ENCODE measurements at places on chromosomes 5 and 9.

- DNase-seq: no peak
These were observed 50.3 kb downstream of the SAR1B start for GRCh38 chr5:134582281-134582680.

DNA sequence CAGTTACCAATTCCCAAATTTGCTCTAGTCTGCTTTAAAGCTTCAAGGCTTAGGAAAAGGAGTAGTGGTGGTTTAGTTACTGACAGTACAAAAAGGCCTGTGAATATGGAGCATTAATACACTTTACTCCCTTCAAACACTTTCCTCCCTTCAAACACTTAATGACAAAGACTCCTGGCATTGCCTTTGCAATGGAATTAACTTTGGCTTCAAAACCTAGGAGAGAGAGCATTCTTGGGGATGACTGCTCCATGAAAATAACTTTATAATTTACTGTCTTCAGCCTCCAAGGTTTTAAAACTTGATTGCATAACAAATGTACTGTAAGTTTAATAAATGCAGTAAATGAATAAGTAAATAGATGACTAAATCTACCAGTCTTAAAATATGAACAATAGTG, 185.6 kb downstream of the TRPM3 start:
- no peak for DNase-seq

- DNase-seq: no peak
These were observed 24.5 kb downstream of the PCSK5 start for GRCh38 chr9:75914883-75915452.

DNA sequence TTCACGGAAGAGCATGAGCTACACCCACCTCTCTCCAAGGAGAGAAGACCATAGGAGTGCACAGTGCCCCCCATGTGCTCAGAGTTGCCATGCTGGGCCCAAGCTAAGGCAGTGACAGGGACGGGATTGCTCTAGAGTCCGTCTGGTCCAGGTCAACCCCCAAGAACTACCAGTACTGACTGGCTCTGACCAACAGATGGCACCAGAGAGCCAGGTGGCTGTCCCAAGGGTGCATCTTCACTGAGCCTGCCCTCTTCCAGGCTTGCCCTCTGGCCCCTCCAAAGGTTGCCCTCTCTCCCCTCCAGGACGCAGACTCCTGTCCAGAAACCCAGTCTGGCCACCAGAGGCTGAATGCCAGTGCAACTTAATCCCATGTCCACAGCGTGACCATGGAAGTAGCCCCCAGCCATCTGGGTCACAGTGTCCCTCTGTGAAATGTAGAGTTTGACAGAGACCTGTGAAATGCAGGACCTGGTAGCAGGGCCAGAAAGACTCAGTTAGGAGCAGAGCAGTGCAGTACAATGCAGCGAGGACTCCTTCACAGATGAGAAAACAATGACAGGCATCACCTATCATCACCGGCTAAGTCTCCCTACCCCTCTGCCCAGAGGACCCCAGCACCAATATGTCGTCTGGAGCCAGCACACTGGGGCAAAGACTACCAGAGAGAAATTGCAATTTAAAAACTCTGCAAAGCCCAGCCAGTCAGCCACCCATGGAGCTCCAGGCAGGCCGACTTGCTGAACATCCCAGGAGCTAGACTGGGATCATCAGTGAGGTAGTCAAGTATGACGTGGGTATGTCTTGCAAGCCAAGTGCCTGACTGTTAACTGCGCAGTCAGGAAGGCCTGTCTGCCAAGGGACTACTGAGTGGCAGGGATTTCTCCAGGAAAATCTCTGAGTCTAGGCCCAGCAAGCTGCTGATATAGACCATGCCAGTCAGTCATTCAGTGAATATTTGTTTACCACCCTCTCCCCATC, 7.7 kb upstream of the SKP1 start:
- DNase-seq: peak; percentile 69

DNA sequence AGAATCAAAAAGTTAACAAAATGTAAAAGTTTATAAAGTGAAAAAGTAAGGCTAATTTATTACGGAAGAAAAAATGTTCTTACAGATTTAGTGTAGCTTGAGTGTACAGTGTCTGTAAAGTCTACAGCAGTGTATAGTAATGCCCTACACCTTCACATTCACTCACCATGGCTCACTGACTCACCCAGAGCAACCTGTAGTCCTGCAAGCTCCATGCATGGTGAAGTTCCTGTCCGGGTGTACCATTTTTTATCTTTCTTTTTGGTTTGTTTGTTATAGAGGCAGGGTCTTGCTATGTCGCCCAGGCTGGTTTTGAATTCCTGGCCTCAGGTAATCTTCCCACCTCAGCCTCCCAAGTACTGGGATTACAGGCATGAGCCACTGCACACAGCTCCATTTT, 93.6 kb downstream of the MED27 start:
- no peak for DNase-seq

DNA sequence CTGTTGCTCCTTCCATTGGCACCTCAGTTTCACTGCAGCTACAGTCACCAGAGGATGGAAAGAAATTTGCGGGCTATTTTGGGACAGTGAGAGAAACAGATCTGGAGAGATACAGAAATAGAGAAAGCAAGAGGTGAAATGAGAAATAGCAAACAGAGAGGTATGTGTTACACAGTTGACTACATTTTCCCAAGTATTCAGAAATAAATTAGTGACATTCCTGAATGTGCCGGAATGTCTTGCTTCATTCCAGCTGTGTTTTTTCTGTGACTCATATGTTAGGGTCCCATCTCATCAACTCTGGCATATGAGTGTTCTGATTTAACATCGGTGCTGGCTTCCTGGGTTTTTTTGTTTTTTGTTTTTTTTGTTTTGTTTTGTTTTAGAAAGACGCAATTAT, 63.8 kb upstream of the ZNF462 start:
- no peak for DNase-seq

GRCh38 chr9:86902176-86902575, 45.1 kb downstream of the GAS1 start:
- no peak for DNase-seq

DNA sequence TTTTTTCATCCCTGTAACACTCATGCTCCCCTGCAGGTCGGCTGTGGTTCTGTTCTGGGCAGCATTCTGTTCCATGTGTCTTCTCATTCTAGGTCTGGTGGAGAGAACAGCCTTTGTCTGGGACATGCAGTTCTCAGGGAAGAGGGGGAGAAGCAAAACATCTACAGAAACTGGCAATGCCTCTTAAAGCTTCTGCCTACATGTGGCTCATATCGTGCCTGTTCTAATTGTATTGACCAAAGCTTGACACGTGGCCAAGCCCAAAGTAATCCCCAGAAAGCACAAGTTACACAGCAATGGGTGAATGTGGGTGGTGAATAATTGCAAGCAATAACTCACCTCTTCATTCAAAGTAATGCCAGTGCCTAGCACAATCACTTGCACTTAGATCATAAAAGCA, 218.2 kb upstream of the IL12B start:
- DNase-seq: no peak

GRCh38 chr5:35876922-35877321, 20.2 kb downstream of the IL7R start:
- no peak for DNase-seq

DNA sequence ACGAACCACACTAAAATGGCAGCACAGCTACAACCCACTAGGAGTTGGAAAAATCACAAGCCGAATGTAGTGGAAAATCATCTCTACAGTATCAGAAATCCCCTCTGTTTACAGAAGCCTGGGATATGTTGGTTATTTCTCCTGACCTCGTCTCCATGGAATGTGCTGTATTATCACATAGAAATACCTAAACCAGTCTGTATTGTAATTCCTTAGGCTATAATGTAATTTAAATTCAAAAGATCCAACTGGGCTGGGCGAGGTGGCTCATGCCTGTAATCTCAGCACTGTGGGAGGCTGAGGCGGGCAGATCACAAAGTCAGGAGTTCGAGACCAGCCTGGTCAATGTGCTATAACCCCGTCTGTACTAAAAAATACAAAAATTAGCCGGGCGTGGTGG, 244.8 kb upstream of the MPDZ start:
- DNase-seq: no peak

- peak; percentile 79 for DNase-seq
These were observed 27.1 kb downstream of the GSN start for GRCh38 chr9:121294866-121295661.

DNA sequence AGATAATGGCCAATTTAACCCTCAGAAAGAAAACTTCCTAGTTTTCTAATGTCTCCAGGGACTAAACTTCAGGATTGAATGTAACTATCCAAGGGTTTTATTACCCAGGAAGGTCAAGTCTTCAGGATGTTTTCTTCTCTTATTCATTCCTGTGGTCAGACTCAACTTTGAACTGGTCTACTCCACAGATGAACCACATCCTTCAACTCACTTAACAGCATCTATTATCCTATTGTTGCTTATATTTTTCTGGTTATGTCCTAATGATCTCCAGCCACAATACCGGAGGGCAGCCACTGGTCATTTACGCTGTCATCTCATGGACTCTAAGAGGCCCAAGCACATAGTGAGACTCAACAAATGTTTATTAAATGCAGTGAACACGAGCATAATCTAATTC, 47.2 kb upstream of the LIFR start:
- no peak for DNase-seq

DNA sequence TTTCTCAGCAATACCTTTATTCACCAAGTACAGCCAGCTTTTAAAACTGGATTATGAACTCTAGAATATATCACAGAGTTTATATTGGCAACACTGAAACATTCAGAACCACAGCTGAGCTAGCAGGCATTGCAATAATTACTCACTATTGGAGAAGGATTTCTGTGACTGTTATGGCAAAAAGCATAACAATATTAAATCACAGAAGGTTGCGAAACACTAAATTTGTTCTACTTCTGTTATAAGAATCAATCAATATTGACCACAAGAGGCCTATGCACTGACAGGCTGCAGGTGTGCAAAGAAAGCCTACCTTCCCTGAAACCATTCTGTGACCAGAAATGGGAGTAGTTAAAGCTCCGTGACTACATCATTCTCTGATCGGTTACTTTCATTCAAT, 59.2 kb downstream of the AP3B1 start:
- no peak for DNase-seq

DNA sequence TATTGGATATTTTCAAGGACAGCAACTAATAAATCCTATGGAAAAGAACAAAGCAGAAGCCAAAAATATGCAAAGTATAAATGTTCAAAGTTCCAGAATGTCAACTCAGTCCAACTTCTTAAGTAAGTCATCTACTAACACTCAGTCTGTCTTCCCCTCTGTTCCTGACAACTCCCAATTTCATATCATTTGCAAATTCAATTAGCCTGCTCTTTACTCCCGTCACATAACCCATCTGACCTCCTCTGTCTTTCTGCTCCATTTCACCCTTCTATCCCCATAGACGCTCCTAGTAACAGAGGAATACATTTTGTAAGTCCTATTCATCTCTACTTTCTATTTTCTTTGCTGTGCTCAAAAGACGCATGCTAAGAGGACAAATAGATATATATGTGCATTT, 659.8 kb upstream of the MEF2C start:
- no peak for DNase-seq

DNA sequence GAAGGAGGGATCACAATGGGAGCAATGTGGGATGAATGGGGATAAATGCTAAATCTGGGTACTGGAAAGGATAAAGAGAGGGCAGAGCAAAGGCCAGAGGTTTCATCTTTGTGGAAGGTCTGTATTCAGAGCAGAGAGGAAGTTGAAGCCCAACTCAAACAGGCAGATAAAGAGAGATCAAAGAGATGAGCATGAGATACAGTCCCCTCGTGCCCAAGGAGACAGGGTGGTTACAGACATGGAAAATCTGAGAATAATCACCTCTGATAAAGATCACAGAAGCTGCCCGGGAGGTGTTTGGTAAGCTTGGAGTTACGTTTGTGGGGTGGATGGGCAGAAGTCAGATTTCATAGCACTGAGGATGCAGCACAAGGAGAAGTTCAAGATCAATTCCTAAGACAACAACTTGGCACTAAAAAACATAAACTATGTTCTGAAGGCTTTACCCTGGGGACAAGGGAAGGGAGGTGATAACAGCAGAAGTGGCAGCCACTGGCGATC, 459 bp upstream of the ERAP2 start:
- DNase-seq: peak; percentile 44

DNA sequence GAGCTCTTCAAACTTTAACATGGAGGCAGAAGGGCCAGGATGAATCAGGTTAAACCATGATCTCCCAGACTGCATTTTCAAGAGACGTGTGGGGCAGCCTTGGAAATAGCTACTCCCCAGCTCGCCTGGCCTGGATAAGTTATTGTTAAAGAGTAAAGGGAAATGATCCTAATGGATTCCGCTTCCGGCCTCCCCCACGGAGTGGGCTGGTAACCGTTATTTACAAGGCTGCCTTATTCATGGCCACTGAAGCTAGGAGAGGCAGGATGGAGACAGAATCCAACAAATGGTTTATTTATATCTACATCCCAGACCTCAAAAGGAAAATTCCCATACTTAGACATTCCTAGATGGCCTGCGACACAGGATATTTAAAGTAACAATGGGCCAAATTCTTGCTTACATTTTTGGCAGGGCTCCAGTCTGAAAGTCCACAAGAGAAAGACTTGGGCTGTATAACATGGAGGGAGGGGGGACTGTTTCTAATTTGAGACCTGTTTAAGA, 27.9 kb downstream of the SPRY4 start:
- no peak for DNase-seq

DNA sequence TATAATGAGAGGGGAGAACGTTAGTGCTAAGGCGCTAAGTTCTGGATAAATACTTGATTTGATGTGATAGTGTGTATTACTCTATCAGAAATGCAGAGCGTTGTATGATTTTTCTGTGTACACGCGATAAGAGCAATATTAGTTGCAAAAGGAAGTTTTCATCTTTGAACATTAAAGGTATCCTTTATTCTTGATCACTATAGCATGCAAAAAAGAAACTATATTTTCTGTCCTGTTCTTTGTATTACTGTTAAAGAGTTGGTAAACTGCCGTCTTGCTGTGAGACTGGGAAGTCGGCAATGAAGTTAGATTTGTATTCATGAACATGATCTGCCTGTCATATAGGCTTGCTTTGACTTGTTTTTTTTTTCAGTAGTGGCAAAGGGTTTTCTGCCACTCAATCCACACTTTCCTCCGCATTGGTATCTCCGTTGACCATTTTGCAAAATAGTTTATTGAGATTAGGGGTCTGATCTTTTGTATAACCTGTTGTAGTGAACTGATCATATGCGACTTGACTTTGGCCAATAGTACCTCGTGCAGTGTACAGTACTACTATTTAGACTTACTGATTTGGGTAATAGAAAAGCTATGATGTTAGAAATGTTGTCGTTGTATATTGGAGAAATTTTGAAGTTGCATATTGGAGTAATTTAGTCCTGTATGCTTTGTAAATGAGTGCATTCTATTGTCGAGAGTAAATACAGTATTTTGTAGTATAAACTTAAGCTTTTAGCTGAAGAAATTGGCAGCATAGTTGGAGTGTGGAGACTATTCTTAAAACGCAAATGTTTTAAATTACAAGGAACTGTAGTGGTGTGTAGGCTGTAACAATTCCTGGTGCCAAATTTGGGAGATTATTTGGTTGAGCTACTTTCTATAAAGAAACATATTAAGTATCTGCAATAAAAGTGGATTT, 1.7 kb downstream of the DENND4C start:
- peak; percentile 50 for DNase-seq

All from pons (tissue), 1 donor.